ENCODE measurements at places on chromosomes 5 and 9.

GRCh38 chr5:40813698-40814281 is 15.6 kb upstream of the PRKAA1 start:
- DNase-seq, result no peak

DNA sequence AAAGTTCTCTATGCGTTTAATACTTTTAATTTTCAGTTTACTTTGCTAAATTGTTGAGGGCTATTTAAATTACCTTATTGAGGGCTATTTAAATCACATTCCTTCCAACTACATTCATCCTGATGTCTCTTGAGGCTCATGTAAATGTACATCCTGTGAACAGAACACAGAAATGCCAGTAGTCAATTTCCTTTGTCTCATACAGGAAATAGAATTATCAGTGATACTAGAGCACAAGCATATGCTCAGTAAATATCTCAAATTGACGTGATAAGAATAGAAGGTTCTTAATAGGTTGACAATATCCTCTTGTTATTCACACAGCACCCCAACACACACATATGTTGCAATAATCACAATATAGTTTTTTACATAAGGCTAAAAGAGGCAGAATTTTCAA is 449.0 kb downstream of the CYLC2 start:
- DNase-seq, result no peak

DNA sequence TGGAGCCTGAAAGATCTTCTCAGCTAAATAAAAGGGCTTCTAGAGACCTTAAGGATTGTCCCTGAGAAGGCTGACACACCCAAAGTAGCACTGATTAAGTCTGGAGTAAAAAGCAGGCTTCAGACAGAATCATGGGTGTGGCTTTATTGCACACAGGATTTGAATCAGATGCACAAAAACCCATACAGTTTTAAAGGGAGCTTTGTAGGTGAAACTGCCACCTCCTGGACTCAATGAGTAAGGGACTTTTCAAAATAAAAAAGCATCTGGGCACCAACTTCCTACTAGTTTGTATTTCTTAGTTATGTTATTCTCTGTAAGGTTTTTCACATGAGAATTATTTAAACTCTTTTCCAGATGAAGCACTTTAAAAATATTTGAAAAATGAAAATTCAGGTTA is 129.4 kb downstream of the EDIL3 start:
- DNase-seq, result no peak

DNA sequence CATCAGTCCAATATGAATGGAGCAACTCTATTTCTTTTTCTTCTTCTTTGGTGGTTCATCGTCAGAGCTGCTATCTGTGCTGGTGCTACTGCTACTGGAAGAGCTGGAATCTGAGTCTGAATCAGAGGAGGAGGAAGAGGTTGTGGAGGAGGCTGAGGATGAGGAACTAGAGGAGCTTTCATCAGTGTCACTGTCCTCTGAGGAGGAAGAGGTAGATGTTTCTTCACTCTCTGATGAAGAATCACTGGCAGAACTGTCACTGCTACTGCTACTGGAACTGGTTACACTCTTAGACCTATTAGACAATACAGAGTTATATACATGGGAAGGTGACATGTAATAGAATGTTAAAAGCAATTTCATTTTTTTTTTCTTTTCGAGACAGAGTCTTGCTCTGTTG is 27.8 kb downstream of the ZCCHC10 start:
- DNase-seq, result no peak

GRCh38 chr9:134688661-134689320 is 47.2 kb downstream of the COL5A1 start:
- DNase-seq, result no peak

DNA sequence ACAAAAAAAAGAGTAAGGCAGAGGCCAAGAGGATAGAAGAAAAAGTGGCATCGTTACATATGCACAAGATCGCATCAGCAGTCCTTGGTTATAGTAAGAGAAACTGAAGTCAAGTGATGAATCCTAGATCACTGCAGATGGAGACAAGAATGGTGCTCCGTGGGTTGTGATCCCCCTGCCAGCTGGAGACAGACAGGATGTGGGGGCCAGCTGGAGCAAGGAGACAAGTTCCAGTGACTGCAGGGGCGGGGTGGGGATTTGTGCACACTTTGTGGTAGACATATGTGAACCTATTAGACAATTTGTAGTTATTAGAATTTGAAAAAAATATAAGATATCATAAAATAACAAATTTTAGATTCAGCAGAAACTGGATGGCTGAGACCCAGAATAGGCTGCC is 697.9 kb upstream of the ADAMTS16 start:
- DNase-seq, result no peak

DNA sequence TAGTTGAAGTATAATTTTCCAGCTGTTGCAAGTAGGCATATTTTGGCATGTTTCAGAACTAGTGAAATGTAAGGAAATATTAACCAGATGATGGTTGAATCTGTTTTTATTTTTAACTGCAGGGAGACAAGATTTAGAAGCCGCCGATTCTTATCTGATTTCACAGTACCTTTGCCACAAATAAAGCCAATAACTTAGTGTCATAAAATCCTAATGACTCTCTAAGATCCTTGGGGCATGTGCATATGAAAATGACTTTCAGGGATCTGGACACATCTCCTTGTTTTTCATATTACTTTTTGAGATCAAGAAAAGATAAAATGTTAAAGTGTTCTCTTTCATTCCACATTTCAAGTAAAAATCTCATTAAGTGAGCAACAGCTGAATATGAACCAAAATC is 125.8 kb upstream of the CNTLN start:
- no peak for DNase-seq

DNA sequence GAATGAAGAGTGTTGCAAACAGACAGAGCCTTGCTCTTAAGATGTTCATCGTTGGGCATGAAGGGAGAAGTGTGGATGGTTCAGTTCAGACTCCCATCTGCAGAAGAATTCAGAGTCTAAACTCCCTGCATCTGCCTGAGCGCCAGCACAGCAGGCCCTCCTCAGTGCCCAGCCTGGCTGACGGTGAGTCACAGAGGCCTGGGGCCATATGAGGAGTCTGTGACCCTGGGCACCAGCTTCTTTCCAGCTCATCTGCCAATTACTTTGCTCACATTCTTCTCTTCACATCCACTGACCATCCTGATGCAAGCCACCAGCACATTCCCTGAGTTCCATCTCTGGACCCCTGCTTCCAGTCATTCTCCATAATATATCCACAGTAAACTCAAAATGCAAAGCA is 401.1 kb upstream of the TRPC7 start:
- no peak for DNase-seq
